Activated CD4-positive, alpha-beta T cell treated with anti-CD3 and anti-CD28 coated beads, Interleukin-2, amount 50 U/mL, for 48 hours (primary cell): ENCODE measurements at places on chromosomes 7 and 10.

GRCh38 chr7:98464558-98464940 lies 63.7 kb upstream of the BAIAP2L1 start:
- no peak for DNase-seq

GRCh38 chr7:34931739-34932138 lies 105.5 kb downstream of the DPY19L1 start:
- DNase-seq: no peak

DNA sequence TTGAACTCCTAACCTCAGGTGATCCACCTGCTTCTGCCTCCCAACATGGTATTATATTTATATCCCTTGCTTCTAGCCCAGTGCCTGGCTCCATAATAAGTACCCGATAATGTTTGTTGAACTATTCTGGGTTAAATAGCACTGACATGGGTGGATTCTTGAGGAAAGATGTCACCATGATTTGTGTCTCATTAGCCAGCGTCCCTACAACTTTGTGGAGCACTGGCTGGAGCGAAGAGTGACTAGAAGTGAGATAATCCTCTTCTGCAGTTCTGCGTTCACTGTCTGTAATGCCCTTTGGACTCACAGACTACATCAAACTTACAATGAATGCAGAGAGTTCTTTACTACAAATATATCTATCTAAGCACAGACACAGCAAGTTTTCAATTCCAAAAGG lies 16.9 kb upstream of the AKR1E2 start:
- no peak for DNase-seq

DNA sequence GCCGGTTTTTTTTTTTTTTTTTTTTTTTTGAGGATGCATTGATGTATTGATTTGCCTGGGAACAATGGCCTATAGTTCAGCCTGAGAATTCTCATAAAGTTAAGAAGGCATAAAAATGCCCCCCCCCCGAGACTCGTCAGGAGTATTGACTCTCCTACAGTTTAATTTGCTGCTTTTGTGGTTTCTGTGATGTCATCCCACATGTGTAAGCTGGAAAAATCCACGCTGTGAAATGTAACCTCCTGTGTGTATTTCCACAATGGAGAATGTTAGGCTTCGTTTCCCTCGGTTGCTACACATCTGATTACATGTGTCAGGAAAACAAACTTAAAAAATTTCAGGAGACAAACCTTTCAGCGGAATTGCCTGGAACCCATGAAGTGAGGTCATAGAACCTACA lies 117.9 kb downstream of the FANK1 start:
- DNase-seq: no peak

- DNase-seq: no peak
These were observed 13.2 kb downstream of the ARHGAP19 start for GRCh38 chr10:97279121-97279815.

GRCh38 chr10:43322769-43323168 lies 48.7 kb upstream of the FXYD4 start:
- peak; percentile 87 for DNase-seq

- no peak for DNase-seq
These were observed 262.9 kb upstream of the AUTS2 start for GRCh38 chr7:69335331-69335730.

- no peak for DNase-seq
These were observed 7.7 kb upstream of the ZNF783 start for GRCh38 chr7:149254181-149254858.

GRCh38 chr10:17023386-17024298 lies 106.0 kb downstream of the CUBN start:
- peak; percentile 75 for DNase-seq

- DNase-seq: no peak
These were observed 45.0 kb downstream of the MRC1 start for GRCh38 chr10:17854044-17854652.

DNA sequence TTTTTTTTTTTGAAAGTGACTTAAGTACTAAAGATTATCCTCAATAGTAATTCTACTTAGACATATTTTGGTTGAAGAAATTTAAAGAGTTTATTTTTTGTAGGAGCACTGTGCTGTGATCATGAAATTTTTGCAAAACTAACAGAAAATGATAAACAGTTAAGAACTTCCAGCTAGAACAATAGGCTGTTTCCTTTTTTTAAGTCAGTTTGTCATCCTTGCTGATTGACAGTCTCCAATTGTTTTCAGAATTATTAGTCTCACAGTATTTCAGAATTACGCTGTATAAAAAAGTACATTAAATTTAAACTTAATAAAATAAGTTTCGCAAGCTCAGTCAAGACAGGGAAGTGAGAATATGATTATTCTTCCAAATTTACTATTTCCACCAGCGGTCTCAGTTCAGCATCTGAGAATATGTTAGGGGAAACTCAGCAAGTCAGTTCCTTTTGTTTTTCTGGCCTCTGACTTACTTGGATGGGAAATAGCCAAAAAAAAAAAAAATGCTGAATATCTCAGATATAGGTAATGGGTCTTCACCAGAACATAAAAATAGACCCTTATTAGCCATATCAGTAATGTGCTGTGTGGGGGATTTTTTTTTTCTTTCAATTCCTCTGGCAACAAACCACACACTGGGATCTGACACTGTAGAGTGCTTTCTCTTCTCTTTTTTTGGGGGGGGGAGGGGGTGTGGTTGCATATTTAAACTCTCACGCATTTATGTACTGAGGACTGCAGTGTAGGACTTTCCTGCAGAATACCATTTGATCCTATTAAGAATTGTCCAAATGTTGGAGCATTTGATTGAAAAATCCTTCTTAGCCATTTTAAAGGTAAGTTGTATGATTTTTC lies at the start of gene CD36:
CD36 (plus strand) TSS at position 732 of the 855 bp plus-strand sequence. CDS start 8,099 bp downstream, outside the sequence.
- DNase-seq: no peak

- DNase-seq: no peak
These were observed 47.0 kb upstream of the RPA3 start for GRCh38 chr7:7765422-7765821.

GRCh38 chr10:13414855-13415254 lies 66.8 kb upstream of the SEPHS1 start:
- DNase-seq: no peak

DNA sequence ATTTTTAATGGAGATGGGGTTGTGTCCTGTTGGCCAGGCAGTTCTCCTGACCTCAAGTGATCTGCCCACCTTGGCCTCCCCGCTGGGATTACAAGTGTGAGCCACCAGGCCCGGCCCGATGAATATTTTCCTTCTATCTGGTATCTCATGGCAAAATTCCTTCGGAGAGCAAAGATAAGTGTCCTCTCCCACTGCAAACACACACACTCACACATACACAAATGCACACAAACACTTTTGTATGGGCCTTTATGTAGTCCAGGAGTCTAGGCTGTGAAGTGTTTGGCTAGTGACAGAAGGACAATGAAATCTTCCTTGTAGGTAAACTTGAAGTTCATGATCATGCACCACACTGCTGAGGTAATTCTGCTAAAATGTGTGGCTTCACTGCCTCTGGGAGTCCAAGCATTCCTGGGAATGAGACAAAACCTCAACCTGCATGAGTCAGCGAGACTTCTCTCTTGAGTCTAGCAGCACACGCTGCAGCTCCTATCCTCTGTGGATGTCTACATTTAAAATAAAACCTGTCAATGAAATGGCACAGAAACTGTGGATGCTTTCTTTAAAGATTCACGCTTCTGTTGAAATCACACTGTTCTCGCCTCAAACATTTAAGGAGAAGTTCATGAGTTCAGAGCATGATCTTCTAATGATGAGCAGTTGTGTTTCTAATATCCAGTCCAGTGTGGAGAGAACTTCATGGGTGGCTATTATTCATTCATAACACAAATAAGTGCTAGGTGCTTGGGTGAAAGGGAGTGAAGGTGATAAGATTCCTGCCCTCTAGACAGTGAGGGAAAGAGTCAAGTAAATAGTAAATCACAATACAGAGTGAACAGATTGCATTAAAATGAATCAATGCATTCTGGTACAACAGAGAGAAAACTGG lies 96.5 kb downstream of the NRP1 start:
- DNase-seq: no peak

DNA sequence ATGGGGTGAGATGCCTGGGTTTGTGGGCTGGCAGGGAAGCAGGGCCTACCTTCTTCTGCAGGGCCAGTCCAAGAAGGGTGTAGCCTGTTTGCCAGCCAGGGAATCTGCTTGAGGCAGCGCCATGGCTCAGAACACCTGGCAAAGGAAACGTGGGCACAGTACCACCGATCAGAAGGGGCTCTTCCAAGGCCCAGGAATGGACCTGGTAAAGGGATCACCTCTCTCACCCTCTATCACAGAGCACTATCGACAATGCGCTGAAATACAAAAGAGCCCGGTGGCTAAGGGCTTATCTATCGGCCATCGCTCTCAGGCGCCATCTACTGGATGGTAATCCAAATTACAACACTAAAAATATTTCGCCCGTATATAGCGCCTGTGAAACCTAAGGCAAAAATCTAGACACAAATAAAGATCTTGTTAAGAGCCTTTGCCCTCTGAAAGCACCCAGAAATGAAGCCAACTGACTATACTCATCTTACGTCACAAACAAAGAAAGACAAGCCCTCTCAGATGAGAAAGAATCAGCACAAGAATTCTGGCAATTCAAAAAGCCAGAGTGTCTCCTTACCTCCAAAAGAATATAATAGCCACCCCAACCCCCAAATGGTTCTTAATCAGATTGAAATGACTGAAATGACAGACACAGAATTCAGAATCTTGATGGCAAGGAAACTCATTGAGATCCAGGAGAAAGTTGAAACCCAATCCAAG lies 217.8 kb upstream of the HPS1 start:
- peak; percentile 9 for DNase-seq

DNA sequence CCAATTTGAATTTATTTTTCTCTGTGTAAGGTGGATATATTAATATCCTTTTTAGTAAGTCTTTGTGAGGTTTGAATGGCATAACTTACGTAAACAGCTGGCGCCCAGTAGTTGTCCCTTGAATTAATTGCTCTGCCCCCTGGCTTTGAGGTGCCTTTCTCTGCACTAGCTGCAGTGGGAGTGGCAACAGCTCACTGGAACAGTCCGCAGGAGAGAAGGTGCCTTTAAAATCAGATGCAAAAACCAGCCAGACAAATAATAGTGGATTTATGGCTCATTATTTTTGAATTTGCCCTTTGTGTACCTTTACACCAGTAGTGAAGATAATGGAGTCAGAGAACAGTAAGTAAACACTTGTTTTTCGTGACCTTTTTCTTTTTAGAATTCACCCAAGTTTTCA lies 11.8 kb downstream of the FERD3L start:
- DNase-seq: no peak

GRCh38 chr7:133022661-133023060 lies 59.2 kb downstream of the CHCHD3 start:
- DNase-seq: no peak

- no peak for DNase-seq
These were observed 124.2 kb downstream of the ARHGAP22 start for GRCh38 chr10:48480397-48481374.

GRCh38 chr10:59825932-59826331 lies 72.7 kb upstream of the MRLN start:
- DNase-seq: no peak

DNA sequence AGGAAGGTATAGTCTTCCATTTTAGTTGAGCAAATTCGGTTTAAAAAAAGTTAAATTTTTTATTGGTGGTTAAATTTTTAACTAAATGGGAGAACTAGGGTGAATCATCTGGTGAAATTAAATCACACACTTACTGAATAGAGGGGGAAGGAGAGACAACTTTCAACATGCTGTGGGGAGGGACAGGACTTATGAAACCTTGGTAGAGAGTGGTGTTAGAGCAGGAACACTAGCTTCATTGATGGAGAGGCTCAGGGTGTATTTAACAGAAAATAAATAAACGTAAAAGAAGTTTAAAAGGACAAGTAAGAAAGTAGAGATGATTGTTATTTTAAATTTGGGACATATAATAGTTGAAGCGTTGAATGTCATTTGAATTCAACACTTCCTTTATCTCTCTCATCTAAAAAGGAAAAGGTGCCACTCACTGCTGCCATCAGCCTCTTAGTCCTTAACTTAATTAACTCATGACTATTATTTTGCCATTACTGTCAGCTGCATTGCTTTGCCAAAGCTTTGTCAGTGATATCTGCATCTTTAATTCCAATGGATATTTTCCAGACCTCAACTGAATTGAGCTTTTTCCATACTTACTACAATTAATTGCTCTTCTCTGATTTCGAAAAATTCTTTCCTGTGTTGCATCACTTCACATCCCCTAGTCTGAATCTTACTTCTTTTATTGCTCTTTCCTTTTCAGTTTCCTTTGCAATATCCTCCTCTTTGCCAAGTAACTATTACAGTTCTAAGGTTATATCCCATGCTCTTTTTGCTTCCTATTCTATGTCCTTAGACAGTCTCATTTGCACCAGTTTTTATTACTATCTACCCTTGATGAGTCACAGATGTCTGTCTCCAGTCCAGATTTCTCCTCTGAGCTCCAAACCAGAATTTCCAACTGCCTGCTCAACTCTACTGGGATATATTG lies 71.7 kb downstream of the GNAT3 start:
- DNase-seq: no peak

GRCh38 chr7:1906087-1906830 lies 236.2 kb downstream of the ELFN1 start:
- no peak for DNase-seq

- DNase-seq: no peak
These were observed 36.2 kb downstream of the PDLIM1 start for GRCh38 chr10:95254629-95255028.

- DNase-seq: no peak
These were observed 166.5 kb downstream of the EGFR start for GRCh38 chr7:55185321-55185802.
